Stomach (tissue), 19 donors: ENCODE measurements at places on chromosomes 11 and 22.

DNA sequence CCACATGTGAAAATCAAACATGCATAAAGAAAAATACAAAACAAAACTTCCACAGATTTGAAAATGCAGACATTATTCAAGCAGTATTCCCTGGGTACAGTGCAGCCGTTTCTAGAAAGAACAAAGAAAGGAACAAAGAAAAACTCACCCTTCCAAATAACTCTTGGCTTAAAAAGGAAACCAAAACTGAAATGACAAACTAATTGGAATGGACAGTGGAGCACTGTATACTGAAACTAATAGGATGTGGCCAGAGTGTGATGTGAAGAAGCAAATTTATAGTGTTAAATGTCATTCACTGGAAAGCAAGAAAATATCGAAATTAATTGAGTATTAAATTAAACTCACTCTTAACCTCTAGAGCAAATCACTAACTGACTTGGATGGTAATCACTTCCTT, 55.4 kb downstream of the QSER1 start:
- DNase-seq = no peak

DNA sequence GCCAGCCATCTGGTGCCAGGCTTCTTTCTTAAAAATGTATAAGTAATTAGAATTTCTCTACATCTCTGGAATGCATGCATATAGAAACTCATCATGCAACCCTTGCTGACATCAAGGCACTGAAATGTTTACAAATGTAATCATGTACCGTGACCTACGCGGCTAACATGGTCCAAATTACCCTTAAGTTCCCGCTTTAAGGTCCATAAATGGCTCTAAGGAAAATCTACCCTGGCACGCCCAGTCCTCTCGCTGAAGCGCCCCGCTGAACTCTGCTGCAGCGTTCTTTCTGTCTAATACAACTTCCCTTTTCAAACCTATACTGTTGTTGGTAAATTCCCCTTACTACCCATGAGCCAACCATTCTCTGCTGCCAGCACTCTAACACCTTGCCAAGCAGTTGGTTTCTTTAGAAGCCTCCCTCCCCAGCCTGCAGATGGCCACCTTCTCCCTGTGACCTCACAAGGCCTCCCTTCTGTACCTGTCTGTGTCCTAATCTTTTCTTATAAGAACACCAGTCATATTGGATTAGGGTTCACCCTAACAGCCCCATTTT, 13.5 kb upstream of the HMOX1 start:
- DNase-seq = no peak

DNA sequence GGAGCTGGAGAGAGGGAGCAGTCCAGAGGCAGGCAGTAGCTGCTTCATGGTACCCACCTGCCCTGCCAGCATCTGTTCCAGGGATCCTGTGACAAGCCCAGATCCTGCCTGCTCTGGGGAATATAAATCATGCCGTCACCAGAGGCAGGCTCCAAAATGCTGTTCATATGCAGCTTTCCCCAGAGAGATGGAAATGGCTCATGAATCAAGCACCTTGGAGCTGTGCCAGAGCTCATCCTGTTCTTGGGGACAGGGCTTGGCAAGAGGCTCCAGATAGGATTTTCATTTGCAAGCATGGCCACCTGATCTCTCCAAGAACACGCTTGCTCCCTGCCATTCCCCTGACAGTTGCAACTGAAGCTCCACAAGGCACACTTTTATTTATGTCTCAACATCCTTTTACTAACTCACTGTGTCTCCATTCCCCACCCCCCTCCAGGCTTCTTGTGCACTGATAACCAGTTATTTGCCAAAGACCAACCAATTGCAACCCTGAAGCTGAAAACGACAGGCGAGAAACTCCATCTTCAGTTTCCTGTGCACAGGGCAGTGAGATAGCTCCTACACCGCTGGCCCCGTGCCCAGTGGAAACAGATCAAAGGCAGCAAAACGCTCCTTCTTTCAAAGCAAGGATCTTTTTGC, 115.8 kb upstream of the PITPNB start:
- peak; percentile 82 for DNase-seq

DNA sequence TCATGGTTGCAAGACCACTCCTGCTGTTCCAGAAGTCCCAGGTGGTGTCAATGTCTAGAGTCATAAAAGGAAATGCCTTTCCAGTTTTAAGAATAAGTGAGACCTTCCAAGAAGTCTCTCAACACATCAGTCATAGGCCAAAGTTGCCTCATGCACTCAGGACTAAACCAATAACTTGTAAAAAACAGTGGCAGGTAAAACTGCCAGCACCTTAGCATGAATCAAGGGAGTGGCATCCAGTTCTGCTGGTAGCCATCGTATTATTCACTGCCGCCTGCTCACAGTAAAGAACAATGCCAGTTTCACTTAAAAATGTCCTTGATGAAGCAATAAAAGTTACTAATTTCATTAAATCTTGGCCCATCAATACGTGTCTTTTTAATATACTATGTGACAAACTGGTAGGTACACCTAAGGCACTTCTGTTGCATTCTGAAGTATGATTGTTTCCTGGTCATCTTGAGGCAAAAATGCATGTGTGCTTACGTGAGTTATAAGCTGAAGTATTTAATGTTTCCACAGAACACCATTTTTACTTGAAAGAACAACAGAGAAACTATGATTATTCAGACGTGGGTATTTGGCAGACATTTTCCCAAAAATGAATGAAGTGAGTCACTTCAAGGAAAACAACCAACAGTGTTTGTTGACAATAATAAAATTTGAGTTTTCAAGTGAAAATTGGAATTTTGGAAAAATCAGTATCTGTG, 125.2 kb upstream of the SNX19 start:
- no peak for DNase-seq

GRCh38 chr22:30424534-30425326, 838 bp upstream of the MTFP1 start:
- DNase-seq = peak; percentile 49

DNA sequence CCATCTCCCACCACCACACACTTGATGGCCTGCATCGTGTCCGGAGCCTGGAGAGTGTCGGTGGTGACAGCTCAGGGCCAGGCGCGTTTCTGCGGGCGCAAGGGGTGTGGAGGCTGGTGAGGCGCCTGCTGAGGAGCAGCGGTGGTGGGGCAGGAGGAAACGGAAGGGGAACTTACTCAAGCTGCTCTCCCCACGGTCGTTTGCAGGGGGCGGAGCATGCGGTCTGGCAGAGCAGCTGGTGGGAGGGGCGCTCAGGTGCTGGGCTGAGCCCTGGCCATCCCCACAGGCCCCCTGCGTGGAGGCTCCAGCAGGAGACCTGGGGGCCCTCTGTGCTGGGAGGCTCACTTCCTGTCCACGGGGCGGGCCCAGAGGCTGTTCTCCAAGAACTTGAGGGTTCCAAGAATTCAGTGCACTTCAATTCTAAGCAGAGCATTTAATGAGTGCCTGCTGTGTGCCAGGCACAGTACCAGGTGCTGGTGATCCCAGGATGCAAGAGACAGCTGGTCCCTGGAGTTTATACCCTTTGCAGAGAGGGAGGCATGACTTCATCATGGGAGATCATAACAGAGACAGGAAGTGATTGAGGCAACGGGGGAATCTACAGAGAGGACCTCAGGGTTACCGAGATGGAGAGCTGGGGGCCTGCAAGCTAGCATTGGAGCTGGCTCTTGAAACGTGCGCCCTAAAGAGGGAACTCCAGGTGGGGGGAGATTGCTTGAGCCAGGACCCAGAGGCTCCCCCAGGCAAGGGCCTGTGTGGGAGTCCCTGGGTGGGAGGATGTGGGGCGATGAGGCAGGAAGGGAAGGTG, at the start of gene RAC2:
Gene RAC2, minus strand, starts transcription at position 156 of the 808 bp plus-strand sequence. Its CDS starts 121 bp downstream, at position 35.
- peak; percentile 78 for DNase-seq

DNA sequence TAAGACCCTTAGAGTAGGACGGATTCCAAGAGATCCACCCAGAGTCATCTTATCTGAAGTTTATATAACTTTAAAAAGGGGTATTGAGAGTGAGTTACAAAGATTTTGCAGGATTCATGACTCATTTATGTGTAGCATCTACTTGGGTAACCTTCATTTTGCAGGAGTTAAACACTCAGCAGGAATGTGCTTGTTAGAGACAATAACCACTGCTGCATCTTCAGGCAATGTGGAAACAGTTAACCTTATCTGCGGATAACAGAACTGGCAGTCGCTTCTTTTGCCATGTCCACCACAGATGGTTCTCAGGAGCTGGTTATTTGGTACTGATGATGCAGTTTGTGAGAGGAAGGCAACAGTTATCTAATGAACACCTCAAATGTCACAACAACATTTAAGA, 417.9 kb upstream of the DDI1 start:
- no peak for DNase-seq

GRCh38 chr11:66143264-66143566, 73.1 kb downstream of the PACS1 start:
- no peak for DNase-seq

- no peak for DNase-seq
These were observed 515.1 kb downstream of the TBC1D22A start for GRCh38 chr22:47277531-47277930.

DNA sequence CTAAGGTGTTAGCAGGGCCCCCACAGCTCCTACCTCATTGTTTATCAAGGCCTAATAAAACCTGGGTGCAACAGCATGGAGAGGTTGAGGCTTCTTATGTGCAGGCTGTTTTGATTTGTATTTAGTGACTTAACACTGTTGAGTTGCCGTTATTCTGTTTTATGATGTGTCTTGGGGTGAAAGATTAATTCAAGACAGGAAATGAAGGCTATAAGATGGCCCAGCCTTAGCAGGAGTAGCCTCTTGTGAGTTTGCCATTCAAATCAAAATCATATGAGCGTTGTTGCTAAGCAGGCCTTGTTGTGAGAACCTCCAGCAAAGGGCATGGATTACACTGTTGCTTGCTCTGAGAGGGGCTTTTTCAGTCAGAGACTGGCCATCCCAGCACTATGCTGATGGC, 31.8 kb downstream of the MICAL2 start:
- no peak for DNase-seq

- no peak for DNase-seq
These were observed 14.6 kb downstream of the ENDOD1 start for GRCh38 chr11:95104121-95104830.

GRCh38 chr11:6654281-6655019, 1.2 kb downstream of the DCHS1 start:
- peak; percentile 55 for DNase-seq

- DNase-seq = no peak
These were observed 17.5 kb upstream of the TSPAN18 start for GRCh38 chr11:44709281-44709562.

DNA sequence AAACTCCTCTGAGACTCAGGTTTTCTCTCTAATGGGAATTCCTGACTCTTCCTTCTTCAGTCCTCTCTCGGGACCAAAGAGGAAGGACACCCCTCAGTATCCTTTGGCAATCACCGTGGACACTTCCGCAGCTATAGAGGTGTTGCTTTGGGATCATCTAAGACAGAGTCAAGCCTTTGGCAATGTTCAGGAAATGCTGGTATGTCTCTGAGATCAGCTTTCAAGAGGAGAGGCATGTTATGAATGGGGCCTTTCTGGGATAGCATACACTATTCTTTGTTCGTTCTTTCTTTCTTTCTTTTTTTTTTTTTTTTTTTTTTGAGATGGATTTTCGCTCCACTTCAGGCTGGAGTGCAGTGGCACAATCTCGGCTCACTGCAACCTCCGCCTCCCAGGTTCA, 14.2 kb upstream of the OLFML1 start:
- DNase-seq = no peak

GRCh38 chr22:37276776-37277175, 5.5 kb upstream of the CYTH4 start:
- DNase-seq = no peak

DNA sequence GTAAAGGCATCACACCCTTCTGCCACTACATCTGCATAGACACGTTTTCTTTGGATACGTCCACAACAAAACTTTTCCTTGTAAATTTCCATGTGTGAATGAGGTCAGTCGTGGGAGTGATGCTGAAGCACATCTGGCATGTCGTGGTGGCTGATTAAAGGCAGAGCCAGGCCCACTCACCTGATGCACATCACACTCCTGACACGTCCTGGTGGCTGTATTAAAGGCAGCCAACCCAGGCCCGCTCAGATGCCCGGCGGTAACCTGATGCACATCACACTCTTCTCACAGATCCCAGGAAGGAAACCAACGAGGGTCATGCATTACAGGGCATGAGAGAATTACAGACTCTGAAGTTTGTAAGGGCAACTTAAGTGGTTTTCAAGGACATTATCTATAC, 321.6 kb upstream of the B3GAT1 start:
- DNase-seq = no peak

DNA sequence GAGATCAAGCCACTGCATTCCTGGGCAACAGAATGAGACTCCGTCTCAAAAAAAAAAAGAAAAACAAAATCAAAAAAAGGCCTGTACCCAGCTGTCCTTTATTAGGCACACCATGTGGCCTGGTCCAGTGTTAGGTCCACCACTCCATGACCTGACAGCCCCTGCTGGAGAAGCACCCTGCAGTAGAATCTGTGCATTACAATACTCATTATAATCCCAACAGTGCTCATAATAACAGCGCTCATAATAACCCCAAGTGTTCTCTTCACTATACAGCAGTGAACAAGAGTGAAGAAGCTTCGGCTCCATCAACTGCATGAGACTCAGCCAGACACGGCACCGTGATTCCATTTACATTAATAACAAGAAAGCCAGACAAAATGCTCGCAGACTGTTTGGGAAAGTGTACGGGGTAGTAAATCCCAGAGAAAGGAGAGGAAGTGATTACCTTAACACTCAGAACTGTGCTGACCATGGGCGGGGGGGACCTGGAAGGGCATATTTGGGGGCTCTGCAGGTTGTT, 8.9 kb upstream of the EHD1 start:
- DNase-seq = no peak

DNA sequence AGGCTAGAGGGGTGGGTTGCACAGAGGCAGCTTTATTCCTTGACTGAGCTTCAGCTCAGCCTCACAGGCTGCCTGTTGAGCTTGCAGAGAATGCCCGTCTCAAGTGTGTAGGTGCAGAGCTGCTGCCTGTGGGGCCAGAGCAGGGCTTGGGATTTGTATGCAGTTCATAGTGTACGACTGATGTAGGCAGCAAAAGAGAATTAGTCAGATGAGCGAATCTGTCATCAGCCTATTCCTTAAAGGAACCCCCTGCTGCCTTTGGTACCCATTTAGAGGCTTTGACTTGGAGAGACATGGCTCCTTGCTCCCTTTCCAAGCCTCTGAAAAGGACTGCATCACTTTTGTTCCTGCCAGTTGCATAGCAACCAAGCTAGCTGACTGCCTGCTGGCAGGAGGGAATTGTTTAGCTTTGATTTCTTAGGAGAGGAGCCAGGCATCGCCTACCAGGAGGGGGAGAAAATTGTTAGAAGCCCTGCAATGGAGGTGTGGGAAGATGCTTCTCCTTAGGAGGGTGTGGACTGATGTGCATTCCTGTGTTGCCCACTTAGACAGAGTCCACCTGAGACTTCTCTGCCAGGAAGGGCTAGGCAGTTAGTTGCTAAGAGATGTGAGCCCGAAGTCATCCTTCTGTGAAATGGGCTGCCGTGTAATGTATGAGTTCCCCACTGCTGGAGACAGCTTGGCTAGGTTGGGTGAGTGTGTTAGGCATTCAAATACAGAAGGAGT, 10.9 kb downstream of the ACO2 start:
- DNase-seq = peak; percentile 51

- DNase-seq = no peak
These were observed 86.9 kb downstream of the LDLRAD3 start for GRCh38 chr11:36030731-36031281.

DNA sequence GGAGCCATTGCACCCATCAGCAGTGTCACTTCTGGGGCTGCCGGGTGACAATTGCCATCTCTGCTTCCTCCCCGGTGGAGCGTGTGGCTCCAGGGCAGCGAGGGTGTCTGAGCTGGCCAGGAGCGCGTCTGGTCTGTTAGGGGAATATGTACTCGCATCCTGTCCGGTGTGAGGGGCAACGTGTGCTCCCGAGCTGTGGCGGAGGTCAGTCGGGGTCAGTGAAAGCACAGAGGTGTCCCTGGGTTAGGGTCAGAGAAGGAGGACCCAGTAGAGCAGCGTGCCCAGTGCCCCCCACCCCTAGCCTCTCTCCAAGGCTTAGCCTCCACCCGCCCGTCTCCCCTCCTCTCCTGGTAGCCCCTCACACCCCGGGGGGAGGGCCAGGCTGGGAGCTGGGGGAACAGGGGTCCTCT, 1.5 kb downstream of the CLCF1 start:
- peak; percentile 41 for DNase-seq
